Dorsolateral prefrontal cortex (tissue), 122 donors: ENCODE measurements at places on chromosomes 2 and 18. TPM values are rescaled to one million over a fixed set of nuclear protein-coding genes. Genes with fewer than 3 reads are reported as not detected.
A peak's percentile ranks its signal among the peaks of the same experiment; 100 is the strongest.

DNA sequence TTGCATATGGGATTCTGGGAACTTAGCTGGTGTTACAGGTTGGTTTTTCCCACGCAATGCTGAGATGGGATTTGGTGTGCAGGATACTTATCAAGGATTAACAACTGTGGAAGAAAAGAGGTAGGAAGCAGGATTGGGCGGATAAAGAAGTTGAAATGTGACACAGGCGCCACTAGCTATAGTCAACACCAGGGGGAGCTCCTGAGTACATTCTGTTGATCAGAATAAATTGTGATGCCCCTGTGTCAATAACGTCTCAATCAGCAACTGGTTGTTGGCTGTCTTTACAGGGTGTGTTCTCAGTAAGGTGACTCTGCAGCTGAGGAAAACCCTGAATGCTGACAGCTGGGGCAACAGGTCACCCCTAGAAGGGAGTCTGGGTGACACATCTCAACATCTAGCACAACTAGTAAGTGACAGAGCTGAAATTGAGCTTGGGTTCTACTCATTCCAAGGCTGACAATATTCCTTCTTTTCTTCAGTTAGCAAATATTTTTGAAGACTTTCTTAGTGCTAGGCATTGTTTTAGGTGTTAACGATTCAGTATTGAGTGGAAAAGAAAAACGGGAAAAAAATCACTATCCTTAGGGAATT is 143.0 kb downstream of the ARL6IP6 start:
- DNase-seq = no peak

- DNase-seq = no peak
Measured at GRCh38 chr18:27009293-27009692, 143.8 kb upstream of the AQP4 start.

Gene EIF2AK3
- total RNA-seq = 23.7 TPM

Gene NEDD4L
- total RNA-seq = 167 TPM

DNA sequence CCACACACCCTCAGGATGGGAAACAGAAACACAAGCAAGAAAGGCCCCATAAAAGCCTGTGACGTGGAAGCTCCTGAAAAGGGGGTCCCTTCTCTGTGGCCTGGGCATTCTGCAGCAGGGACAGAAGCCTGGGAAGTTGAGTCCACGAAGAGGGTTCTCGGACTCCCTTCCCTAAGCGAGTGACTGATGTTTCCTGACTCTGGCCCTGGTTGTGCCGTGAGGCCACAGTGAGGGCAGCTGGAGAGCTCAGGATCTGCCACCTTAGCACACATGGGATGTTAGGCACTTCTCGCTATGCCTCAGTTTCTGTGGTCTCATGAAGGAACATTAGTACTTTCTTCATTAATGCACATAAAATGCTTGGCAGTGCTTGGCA is 87.2 kb upstream of the ZFP36L2 start:
- DNase-seq = no peak

Gene VWC2L
- total RNA-seq = 6.0 TPM

GRCh38 chr2:98281607-98282006 is 64.6 kb upstream of the CNGA3 start:
- DNase-seq = no peak

DNA sequence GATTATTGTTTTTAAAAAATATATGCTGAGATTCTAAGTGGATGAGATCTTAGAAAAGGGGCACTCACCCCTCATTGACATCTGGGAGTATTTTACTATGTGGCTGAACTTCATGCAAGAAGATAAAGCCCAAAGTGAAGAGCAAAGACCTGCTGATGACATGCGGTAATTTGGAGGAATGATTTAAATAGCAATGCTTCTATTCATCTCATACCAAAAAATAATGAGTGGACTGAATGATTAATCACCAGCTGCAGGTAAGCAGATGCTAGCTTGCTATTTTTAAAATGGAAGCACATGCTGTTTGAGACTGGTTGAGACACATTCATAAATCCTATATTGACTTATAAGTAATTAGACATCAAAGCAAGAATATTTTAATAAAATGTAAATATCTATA is 12.7 kb upstream of the CDK15 start:
- no peak for DNase-seq

DNA sequence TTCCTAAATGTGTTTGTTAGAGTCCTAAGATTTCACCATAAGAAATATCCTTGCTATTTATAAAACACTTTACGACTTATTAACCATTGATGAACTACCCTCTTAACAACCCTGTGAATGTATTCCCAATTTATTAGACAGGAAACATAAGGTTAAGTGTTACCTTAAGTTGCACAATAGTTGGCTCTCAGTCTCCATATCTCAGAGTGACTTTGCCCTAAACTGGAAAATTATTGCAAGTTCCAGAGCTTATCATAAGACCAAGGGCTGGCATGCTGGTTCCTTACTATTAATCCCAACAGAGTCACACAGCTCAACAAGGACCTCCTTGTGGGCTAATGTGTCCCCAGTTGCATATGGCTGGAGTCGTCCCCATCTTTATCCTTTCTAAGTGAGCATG is 165.8 kb downstream of the INSIG2 start:
- DNase-seq = no peak

GRCh38 chr2:119223521-119224390 is at the start of gene STEAP3:
TSS of gene STEAP3 (plus strand) at chr2:119223834. CDS start at chr2:119231013, 7,179 bp downstream.
- no peak for DNase-seq

DNA sequence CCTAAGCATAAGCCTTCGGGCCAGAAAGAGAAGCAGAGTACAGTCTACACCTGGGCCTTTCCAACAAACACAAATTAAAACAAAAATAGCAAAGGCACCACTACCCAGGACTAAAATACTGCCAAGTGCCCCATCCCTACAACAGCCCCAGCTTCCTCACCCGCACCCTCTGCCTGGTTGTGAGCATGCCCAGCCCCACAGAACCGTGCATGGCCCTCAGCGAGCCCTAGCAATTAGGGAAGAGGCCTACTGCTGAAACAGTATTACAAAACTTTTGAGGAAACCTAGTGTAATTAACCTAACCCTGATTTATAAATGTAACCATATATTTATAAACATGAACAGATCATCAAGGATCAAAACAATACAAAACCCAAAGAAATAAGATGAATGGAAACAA is 44.2 kb downstream of the FARSB start:
- DNase-seq = no peak

DNA sequence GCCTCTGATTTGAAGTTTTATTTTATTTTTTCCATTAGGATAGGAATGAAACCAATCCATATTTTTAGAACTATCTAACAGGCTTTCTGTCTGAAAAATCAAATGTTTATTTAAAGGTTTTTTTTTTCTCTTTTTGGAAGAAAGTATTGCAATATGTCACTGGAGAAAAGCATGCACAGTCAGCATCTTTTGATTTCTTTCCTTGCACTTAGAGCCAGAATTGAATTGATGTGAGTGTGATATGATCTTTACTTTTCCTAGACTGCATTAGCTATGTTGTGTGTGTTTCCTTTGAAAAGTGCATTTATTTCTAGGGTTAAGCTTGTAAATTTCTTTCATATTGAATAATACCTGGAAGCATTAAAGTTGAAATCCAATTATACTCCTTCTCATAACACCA is 87.6 kb downstream of the ASXL3 start:
- DNase-seq = no peak

- no peak for DNase-seq
Measured at GRCh38 chr2:19759880-19760279, 141.9 kb downstream of the TTC32 start.

GRCh38 chr2:73203055-73203681 is 794 bp downstream of the NOTO start:
- no peak for DNase-seq

Gene HDHD2
- total RNA-seq = 89.4 TPM

DNA sequence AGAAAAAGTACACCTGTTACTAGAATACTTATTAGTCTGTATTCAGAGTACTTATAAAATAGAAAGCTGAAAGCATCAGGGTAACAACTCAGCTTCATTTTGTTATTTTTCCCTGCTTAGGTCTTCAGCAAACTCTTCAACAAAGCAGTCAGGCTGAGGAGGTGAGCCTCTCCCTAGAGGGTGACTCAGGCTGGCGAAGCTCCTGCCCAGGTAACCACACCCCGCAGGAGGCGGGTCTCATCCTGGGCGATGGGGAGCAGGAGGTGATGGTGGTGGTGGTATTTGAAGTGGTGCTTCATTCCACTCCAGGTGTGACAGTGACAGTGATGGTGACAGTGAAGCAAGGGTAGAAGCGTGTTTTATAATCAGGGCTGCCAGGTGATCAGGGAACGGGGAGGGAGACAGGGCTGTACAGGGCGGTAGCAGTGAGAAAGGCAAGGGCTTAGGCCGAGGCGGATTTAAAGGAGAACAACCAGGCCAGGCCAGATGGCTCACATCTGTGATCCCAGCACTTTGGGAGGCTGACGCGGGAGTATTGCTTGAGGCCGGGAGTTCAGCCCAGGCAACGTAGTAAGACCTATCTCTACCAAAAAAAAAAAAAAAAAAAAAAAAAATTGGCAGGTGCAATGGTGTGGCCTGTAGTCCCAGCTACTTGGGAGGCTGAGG is 127.1 kb downstream of the SOCS6 start:
- DNase-seq = no peak

Gene SPATA3
- not detected for total RNA-seq

DNA sequence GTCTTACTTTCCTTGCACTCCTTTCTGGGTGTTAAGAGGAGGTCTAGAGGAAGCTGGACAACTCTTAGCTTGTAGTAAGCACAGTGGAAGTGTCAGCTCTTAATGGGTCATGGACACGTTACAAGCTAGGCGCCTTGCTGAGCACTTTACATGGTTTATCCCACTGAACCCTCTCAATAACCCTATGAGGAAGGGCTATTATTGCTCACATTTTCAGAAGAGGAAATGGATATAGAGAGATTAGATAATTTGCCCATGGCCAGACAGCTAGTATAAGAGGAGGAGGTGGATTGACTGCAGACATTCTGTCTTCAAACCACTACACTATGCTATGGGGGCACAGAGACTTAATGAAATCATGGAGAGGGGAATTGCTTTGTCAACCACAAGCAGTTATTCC is 8.3 kb upstream of the IL1RN start:
- DNase-seq = no peak

DNA sequence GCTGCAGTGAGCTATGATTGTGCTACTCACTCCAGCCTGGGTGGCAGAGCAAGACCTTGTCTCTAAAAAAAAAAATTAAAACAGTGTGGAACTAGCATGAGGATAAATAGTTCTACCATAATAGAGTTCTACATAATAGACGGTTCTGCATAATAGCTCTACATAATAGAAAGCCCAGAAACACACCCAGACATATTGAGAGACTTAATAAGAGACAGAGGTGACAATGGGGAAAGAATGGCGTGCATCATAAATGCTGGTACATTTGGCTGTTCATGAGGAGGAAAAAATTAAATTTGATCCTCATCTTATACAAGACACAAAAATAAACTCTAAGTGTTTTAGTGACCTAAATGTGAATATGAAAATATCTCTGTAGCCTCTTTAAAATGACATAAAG is 58.5 kb downstream of the PTRHD1 start:
- no peak for DNase-seq

- no peak for DNase-seq
Measured at GRCh38 chr2:10402653-10403215, 45.4 kb downstream of the ODC1 start.

DNA sequence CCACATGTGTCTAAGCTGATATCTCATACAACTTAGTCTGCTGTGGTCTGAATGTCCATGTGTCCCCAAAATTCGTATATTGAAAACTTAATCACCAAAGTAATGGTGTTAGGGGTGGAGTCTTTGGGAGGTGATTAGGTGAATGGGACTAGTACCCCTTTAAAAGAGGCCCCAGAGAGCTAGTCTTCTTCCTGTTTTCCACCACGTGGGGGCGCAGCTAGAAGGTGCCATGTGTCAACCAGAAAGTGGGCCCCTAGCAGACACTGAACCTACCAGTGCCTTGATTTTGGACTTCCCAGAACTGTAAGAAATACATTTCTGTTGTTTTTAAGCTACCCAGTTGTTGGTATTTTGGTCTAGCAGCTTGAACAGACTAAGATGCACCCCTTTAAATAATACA is 86.6 kb downstream of the ASB1 start:
- peak; percentile 7 for DNase-seq

- DNase-seq = no peak
Measured at GRCh38 chr2:171217330-171217729, 56.6 kb upstream of the TLK1 start.

DNA sequence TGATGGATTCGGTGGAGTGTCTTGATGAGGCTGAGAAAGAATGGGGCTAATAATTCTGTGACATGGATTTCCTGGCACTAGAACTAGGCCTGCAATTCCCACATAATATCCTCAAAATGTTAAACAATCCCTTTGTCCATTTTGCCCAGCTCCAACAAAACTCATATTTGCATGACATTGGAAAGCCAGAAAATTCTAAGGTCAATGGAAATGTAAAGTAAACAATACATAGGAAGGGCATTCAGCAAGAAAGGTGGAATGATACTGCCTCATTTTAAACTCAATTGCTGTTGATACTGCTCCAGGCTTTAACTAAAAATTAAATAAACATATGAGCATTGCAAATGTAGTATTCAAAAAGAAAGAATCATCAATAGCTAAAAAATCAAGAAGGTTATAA is 434.8 kb upstream of the SLC8A1 start:
- no peak for DNase-seq

Gene SKA1
- not detected for total RNA-seq

GRCh38 chr18:9029131-9029530 is 73.4 kb upstream of the NDUFV2 start:
- DNase-seq = no peak

DNA sequence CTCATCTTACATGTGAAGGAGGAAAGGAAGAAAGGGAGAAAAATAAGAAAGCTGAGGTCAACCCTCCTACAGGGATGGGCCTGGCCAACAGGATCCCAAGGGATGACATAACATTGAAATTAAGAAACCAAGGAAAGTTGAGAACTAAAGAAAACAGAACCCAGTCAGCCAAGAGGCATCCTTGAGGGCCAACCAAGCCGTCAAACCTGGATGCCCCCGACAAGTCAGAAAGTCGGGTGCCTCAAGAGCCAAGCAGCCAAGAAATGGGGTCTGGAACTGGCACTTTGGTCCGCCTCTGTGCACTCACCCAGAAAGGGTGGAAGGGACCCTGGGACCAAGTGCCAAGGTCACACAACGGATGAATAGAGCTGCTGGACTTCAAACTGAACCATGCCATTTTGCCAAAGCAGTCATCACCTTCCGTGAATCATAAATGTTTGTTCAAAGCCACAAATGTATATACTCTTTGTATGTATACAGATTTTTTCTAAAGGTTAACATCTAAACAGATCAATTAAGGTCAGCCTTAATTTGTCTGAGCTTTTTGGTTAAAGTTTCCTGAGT is 27.0 kb upstream of the PTPN4 start:
- DNase-seq = no peak

Gene PTCD3
- total RNA-seq = 118 TPM

- DNase-seq = no peak
Measured at GRCh38 chr2:171171808-171172207, 11.1 kb upstream of the TLK1 start.

Gene MAPK4
- 56.3 TPM for total RNA-seq

DNA sequence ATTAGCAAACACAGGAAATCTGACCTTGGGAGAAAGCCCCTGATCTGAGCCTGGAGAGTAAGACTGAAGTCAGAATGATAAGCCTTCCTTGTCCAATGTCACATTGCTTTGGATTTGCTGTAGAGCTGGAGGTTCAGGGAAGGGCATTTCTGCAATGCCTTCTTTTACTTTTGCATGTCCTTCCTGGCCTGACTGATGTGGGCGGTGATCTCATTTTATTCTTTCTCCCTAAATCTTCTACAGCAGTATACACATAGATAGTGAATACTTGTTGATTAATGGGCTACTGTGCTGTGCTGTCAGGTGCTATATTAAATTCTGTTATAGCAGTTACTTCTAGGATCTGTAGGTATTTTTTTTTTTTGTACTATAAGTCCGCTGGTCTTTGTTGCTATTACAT is 62.6 kb downstream of the PLCL1 start:
- no peak for DNase-seq
